K562 (cell line): ENCODE measurements at places on chromosomes 16 and 17.

DNA sequence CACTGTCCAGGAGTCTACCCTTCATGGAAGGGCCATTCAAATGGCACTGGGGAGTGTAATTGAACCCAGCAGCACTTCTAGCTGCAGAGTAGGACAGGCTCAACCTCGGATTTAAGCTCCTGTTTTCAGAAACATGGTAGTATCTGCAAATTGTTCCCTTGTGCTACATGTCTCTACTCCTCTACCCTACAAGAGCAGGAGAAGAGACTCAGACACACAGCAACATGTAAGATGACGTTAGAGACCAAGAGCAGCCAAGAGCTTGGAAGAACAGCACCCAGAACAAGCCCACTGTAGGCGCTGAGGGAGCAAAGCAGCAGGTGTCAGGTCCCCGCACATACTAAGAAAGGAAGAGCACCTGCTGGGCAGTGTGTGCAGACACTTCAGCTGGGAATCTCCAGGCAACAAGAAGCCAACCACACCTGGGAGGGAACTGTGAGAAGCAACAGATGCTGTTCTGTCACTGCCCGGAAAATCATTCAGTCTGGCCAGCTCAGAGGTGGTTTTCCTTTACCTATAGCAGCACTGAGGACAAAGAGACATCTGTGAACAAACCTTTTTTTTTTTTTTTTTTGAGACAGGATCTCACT is 35.6 kb upstream of the MNT start:
- DNase-seq = no peak

GRCh38 chr17:39596543-39597267 is 11.0 kb downstream of the NEUROD2 start:
- no peak for DNase-seq

- DNase-seq = no peak
Measured at GRCh38 chr16:64596196-64596595, 525.7 kb downstream of the CDH11 start.

- DNase-seq = no peak
Measured at GRCh38 chr16:2719328-2720063, 528 bp downstream of the PRSS27 start.

GRCh38 chr17:28689011-28689410 is 22.7 kb downstream of the PROCA1 start:
- no peak for DNase-seq

GRCh38 chr17:60586288-60586974 is 13.6 kb upstream of the PPM1D start:
- peak; percentile 19 for DNase-seq

- no peak for DNase-seq
Measured at GRCh38 chr16:66485376-66485775, 58.3 kb downstream of the BEAN1 start.

GRCh38 chr17:82863383-82863940 is 23.6 kb upstream of the ZNF750 start:
- no peak for DNase-seq

GRCh38 chr16:1974157-1975070 is 2.6 kb downstream of the TBL3 start:
- DNase-seq = no peak

- peak; percentile 56 for DNase-seq
Measured at GRCh38 chr16:10514369-10515055, 65.9 kb downstream of the EMP2 start.

DNA sequence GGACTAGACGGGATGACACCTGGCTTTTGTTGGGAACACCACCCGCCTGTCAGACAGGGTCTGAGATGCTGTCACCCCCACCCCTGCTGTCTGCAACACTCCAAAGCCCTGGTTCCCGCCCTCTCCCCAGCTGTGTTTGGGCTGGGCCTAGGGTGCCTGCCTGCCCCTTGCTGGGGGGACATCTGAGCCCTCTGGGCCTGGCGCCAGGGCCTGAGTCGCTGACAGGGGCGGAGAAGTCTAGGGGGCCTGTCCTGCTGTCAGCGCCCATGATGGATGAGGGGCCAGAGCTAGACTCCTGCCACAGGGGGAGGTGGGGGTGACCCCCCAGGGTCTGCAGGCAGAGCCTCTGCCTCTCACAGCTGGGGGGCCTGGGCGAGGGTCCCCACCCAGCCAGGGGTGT is 7.6 kb upstream of the PKMYT1 start:
- DNase-seq = no peak

DNA sequence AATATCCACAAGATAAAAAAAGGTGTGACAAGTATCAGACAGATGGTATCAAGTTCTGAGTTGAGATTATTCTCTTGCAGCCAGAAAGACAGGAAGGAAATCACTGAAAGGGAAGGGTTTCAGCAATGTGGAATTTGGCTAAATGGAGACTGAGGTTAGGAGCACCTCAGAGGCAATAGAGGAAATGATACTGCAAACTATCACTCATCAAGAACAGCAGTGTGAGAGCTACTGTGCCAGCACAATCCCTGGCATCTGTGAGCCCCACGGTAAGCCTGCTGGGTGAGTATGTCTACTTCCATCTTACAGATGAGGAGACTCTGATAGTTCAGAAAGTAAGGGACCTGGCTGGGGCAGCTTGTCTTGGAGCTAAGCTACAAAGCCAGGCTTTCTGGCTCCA is 162.0 kb downstream of the SALL1 start:
- no peak for DNase-seq

DNA sequence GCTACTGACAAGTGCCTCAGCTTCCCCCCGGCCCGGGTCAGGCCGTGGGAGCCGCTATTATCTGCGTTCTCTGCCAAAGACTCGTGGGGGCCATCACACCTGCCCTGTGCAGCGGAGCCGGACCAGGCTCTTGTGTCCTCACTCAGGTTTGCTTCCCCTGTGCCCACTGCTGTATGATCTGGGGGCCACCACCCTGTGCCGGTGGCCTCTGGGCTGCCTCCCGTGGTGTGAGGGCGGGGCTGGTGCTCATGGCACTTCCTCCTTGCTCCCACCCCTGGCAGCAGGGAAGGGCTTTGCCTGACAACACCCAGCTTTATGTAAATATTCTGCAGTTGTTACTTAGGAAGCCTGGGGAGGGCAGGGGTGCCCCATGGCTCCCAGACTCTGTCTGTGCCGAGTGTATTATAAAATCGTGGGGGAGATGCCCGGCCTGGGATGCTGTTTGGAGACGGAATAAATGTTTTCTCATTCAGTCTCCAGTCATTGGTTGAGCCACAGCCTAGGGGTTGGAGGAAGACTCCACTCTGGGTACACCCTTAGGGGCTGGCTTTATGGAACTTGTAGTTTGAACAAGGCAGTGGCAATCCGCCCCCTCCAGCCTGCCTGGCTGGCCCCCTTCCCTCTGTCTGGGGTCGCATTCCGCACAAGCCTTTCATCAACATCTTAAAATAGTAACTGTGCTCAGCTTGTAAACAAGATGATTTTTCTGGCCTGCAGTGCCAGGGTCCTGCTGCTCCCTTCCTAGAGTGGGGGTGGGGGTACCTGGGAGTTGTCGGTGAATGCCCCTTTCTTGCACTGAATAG is 4.1 kb downstream of the SYNGR2 start:
- no peak for DNase-seq
